ENCODE measurements at places on chromosomes 5 and 9.

- no peak for DNase-seq
These were observed 16.8 kb downstream of the ALDOB start for GRCh38 chr9:101418518-101419430.

DNA sequence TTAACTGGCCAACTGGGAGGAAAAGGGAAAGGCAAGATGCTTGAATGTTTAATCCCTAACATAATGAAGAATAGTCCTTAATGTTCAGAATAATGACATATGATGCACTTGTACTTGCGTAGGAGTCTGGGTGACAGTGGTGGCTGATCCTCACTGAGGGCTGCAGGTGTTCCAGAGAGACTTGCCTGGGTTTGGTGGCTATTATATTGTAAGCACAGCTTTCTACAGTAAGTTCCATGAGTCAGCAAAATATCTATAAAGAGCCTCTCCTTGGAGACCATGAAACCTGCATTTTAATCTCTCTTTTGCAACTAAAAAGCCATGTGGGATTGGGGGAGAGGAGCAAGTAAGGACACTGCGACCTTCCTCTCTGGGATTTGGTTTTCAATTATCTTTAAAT, 1.9 kb upstream of the NPR2 start:
- DNase-seq, result no peak

- DNase-seq, result no peak
These were observed 6.9 kb downstream of the NEURL1B start for GRCh38 chr5:172648013-172648381.

DNA sequence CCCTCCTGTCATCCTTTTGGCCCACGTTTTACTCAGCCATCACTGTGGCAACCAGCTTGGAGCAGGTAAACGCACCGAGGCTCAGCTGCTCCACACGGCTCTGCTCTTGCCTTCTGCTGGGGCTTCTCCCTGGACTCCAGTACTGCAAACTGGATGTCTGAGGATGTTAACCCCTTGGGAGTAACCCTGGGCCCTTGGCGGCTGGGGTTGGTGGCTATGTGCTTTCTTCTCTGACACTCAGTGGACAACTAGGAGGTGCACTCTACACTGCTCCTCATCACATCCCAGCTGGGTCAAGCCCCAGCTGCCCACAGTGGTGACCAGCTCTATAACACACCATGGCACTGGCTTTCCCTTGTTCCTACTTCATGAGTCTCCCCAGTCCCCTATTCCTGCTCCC, 12.2 kb upstream of the CYSTM1 start:
- DNase-seq, result no peak

DNA sequence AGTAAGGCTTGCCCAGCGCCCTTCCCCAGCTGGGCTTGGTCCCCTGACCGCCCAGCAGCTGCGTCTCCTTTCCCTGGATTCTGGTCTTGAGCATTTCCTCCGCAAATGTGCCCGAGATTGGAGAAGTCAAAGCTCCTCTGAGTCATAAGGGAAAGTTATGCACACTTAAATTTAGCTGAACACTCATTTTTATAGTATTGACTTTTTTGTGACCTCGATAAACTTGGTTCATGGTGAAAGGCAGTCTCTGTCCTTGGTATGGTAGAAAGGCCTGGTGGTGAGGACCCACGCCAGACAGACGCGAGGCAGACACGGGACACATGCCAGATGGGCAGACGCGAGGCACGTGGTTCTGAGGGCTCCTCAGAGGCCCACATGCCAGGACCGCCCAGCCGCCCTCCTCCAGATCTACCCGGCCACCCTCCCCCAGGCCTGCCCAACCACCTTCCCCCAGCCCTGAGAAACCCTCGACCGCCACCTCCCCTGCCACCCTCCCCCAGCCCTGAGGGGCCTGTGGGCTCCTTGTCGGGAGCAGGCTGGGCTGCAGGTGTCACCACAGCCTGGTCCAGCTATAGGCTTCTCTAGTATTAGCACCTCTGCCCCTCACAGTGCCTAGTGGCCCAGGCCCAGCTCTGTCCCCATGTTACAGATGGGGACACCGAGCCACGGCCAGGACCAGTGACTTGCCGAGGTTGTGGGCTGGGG, 60.9 kb upstream of the CACNA1B start:
- DNase-seq, result no peak

DNA sequence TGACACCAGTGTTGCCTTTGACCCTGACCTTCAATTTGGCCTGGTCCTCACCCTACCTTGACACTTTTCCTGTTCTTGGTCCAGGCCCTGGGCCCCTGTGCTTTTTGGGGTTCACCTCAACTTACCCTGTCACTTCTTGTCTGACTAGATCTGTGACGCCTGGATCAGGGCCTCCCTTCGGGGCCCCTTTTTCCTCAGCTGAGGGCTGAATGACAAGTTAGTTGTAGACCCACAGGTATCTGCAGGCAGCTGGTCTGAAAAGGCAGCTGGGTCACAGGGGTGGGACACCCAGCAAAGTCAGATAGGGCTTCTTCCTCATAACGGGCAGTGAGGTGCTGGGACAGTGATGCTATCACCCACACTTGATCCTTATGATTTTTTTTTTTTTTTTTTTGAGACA, 10.0 kb upstream of the MYORG start:
- DNase-seq, result no peak

- no peak for DNase-seq
These were observed 107.4 kb downstream of the JAKMIP2 start for GRCh38 chr5:147675168-147675567.

DNA sequence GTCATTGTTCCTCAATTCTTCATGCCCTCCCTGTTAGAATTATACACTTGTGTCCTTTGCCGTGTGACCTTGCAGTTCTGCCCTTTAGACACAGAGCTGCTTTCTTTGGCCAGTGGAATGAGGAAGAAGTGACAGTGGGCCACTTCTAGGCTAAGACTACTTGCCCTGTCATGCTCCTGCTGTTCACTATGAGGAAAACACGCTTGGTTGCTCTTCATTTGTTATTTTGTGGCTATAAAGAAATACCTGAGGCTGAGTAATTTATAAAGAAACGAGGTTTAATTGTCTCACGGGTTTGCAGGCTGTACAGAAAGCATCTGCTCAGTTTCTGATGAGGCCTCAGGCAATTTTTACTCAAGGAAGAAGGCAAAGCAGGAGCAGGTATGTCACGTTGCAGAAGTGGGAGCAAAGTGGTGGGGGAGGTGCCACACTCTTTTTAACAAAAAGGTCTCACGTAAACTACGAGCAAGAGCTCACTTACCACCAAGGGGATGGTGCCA, 279.1 kb upstream of the DMAC1 start:
- no peak for DNase-seq

DNA sequence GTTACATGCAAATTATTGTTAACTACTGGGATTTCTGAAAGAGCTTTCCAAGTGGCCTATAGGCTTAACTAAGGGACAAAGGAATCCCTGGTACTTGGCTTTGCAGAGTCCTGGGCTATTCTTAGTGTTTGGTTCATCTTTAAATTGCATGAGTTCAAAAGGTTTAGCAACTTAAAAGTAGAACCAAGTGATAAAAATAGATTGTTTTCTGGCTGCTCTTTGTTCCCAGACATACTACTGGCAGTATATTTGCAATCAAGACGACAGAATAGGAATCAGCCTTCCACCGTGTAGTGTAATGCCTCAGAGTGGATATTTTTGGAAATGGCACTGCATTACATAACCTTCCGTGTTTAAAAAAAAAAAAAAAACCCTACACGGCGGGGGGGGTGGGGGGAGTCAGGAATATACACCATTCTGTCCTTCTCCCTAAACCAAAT, 1.0 kb downstream of the NREP start:
- no peak for DNase-seq

DNA sequence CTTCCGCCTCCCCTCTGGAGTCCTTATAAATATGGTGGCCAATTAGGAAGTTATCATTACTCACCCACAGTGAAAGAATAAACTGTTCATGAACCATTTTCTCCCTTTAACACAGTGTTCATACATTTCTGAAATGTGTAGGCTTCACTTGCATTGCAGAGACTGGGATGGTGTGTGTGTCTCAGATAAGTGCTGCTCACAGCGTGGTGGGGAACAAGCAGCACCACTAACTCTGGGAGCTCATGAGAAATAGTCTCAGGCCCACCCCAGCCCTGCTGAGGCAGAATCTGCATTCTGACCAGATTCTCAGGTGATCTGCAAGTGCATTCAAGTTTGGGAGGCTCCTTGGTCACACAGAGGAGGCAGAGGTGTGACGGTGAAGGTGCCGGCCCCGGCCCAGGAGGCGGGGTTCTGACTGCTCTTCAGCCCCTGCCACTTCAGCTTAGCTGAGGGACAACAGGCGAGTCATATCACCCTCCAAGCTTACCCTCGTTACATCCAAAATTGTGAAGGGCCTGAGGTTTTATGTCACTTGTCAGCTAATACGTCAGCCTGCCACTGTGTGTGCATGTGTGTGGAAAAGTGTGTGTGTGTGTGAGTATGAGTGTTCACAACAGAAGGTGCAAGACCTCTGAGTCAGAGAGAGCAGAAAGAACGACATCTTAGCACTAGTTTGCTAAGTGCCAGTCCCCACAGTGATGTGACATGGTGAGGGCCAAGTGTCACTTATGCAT, 34.7 kb downstream of the DAP start:
- DNase-seq, result no peak

DNA sequence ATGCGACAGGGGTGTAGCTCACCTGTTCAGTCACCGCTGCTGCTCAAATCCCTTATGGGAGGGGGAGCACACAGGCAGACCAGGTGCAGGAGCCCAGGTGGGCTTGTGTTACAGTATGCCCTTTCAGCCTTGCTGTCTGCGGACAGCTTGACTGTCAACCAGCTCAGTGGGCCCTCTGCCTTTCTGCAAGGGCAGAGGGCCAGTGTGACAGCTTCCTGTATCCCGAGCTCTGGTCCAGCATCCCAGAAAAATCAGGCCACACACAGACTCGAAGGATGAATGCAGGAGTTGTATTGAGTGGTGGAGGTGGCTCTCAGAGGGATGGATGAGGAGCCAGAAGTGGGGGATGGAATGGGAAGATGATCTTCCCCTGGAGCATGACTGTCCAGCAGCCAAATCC, 172.2 kb downstream of the C5orf15 start:
- no peak for DNase-seq

DNA sequence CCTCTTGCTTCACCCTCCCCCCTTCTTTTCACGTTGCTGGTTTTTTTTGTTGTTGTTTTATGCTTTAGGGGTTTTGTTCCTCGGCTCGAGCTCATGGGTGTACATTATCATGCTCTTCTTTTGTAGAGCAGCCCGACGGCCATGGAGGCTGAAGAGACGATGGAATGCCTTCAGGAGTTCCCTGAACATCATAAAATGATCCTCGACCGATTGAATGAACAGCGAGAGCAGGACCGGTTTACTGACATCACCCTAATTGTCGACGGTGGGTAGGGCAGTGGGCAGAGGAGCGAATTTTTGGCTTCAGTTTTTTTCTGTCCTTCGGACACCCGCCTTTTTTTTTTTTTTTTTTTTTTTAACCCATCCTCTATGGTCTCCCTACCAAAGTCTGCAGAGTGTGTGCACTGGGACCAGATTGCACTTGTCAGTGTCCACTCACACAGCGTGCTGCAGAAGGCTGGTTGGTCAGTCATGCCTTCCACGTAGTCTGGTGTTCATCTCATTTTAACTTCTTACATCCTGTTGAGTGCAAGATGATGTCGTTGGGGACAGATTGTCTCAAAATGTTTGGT, 1.3 kb downstream of the ZNF131 start:
- DNase-seq, result no peak

DNA sequence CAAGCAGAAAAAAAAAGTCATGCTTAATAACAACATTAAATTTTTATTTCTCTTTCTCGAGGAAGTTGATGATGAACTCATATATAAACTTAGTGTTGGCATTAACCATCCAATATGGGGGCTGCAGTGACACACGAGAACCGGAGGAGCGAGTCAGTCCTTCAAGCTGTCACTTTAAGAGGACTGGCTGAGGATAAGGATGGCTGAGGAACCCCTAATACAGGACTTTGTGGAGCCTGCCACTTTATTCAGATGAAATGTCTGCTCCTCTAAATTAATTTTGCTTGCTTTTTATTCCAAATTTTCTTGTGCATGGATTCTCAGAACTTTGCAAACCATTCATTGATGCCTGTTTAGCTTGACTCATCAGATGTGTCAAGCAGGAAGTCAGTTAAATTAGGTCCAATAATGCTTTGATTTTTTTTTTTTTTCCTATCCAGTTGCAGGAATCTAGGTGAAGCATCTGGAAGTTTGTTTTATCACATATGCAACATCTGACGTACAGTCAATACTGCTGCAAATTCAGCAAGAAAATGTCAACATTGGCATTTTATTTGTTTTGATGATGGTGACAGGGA, 144.2 kb upstream of the COL5A1 start:
- no peak for DNase-seq

DNA sequence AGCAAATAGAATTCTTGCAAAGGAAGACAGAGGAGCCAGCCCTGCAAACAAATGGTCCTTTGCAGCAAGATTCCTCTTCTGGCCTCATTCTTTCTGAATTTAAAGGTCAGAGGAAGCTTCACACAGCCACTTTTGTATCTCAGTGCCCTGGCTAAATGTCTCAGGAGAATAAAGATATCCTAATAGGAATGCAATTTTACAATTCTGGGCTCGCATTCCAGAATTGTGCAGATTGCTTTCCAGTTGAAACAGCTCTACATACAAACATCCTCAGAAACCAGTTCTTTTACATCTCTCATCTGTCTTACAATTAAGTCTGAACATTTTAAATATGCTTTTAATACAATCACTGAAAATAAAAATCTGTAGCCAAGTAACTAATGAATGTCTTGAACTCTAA, 14.6 kb upstream of the ACOT12 start:
- no peak for DNase-seq

- no peak for DNase-seq
These were observed 6.5 kb downstream of the STOM start for GRCh38 chr9:121363622-121363961.

DNA sequence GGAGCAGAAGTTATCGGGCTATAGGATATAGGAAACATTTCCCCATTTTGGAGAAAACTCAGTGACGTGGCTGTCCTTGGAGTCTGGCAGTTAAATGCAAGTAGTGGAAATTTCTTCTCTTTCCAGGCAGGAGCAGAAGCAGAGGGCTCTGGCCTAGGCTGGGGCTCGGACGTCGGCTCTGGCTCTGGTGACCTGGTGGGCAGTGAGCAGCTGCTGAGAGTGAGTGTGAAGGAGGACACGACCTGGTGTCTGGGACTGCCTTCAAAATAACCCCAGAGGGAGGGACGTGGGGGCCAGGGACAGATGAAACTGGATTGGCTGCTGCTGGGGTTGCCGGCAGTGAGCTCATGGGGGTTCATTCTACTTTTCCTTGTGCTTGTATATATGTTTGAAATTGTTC, 79.5 kb downstream of the COL15A1 start:
- no peak for DNase-seq

- no peak for DNase-seq
These were observed 763 bp upstream of the IRX2 start for GRCh38 chr5:2752059-2752820.

GRCh38 chr5:17340379-17340778, 122.9 kb downstream of the BASP1 start:
- DNase-seq, result no peak

DNA sequence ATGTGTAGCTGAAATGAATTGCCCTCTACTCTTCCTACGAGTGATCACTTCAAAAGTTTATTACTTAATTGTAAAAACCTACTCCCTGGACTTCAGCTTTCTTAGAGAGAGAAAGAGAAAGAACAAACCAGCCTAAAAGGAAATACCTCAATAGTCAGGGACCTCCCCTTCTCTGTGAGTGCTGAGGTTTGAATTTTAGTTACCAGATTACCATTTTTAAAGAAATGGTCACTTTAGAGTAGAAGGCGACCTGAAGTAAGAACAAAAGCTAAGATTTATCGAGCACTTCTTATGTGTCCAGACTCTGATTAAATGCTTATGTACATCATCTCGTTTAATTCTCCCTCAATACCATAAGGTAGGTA, 11.3 kb downstream of the RAPGEF1 start:
- no peak for DNase-seq

Measured in activated gamma-delta T cell treated with anti-CD3 and anti-CD28 coated beads, Interleukin-2, amount 50 U/mL, for 16 hours (primary cell).